ENCODE measurements at places on chromosomes 11 and 22. TPM values are rescaled to one million over a fixed set of nuclear protein-coding genes. Genes with fewer than 3 reads are reported as not detected.
A peak's percentile ranks its signal among the peaks of the same experiment; 100 is the strongest.

- no peak for DNase-seq
Observed at GRCh38 chr11:94501522-94501921, 7.7 kb downstream of the ANKRD49 start.

DNA sequence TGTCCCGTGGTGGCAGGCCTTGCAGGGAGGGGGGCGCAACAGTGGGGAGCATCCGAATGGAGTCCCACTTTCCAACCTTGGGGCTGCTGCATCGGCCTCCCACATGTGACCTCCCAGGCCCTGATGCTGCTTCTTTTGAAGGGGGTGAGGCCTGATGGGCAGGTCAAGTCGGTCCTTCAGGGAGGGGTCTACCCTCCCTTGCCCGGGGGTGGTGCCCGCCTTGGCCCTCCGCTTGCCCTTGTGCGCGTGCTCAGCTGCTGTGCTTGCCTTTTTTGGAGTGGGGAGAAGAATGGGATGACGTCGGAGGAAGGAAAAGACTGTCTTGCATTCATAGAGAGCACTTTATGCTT lies 66.9 kb downstream of the PRDM11 start:
- no peak for DNase-seq

- DNase-seq, result no peak
Observed at GRCh38 chr11:18865951-18866350, 73.3 kb downstream of the MRGPRX1 start.

- DNase-seq, result no peak
Observed at GRCh38 chr22:36948273-36949225, 35.1 kb downstream of the CSF2RB start.

GRCh38 chr11:128188346-128189004 lies 398.9 kb downstream of the ETS1 start:
- DNase-seq, result no peak

- DNase-seq, result no peak
Observed at GRCh38 chr11:59689015-59689414, 20.2 kb upstream of the PATL1 start.

GRCh38 chr11:123543797-123544196 lies 110.6 kb downstream of the SCN3B start:
- DNase-seq, result no peak

- peak; percentile 62 for DNase-seq
Observed at GRCh38 chr11:102111787-102112508, 1.7 kb downstream of the YAP1 start.

- no peak for DNase-seq
Observed at GRCh38 chr11:92423115-92424034, 198.8 kb downstream of the FAT3 start.

DNA sequence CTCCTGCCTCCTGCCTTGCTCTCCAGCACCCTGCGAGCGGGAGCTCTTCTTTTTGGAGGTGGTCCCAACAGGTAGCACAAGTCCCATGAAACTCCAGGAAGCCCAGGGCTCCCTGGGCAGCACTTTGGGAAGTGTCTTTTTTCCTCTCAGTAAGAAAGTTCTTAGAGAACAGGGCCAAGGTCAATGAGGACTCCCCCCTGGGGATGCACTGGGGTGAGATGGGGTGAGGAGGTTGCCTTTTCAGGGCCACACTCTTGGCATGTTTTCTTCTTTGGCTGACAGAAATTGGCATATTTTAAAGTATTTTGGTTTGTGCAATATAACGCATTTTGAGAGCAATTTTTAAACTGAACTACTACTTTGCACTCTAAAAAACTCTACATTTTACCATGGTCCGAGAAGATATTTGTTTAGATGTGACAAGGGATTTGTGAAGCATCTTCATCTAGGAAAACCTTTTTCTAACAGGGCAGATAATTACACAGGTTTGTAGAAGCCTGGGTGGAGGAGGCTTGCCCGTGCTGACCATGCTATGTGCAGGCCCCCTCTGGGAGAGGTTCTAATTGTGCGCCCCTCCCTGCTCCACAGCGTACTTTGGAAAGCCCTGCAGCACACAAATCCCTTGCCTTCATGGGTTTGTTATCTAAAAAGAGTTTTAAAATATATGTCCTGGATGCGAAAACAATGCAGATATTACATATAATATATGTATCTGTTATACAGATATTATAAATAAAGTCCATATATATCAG lies 140.4 kb downstream of the WNT7B start:
- no peak for DNase-seq

The CCDC87 gene
- total RNA-seq, result 0.43 TPM

The PITPNM1 gene
- total RNA-seq, result 7.9 TPM

The TIMM8B gene
- 48.2 TPM for total RNA-seq

The MAPK8IP1 gene
- total RNA-seq, result 9.2 TPM

The VSTM5 gene
- total RNA-seq, result not detected
